Ovary (tissue), 10 donors: ENCODE measurements at places on chromosomes 2 and 18. TPM values are rescaled to one million over a fixed set of nuclear protein-coding genes. Genes with fewer than 3 reads are reported as not detected.

The LONRF2 gene
- 4.7 TPM for polyA plus RNA-seq

The CD207 gene
- 0.35 TPM for polyA plus RNA-seq

The G6PC2 gene
- polyA plus RNA-seq, result not detected

The SLC19A3 gene
- polyA plus RNA-seq, result 2.9 TPM

The SERPINB3 gene
- 0.05 TPM for polyA plus RNA-seq

The RPIA gene
- polyA plus RNA-seq, result 14.1 TPM

The DNAH6 gene
- 0.42 TPM for polyA plus RNA-seq

The SP9 gene
- not detected for polyA plus RNA-seq

The SPATA3 gene
- polyA plus RNA-seq, result not detected

The CAPN14 gene
- 0.05 TPM for polyA plus RNA-seq

The ANKRD30BL gene
- polyA plus RNA-seq, result 0.10 TPM
